Transverse colon (tissue), 4 donors: ENCODE measurements at places on chromosomes 3 and 15. TPM values are rescaled to one million over a fixed set of nuclear protein-coding genes. Genes with fewer than 3 reads are reported as not detected.
A peak's percentile ranks its signal among the peaks of the same experiment; 100 is the strongest.

The RBP2 gene
- total RNA-seq: 3.4 TPM

The ACTRT3 gene
- 2.1 TPM for total RNA-seq

The SLC28A2 gene
- total RNA-seq: 2.5 TPM

DNA sequence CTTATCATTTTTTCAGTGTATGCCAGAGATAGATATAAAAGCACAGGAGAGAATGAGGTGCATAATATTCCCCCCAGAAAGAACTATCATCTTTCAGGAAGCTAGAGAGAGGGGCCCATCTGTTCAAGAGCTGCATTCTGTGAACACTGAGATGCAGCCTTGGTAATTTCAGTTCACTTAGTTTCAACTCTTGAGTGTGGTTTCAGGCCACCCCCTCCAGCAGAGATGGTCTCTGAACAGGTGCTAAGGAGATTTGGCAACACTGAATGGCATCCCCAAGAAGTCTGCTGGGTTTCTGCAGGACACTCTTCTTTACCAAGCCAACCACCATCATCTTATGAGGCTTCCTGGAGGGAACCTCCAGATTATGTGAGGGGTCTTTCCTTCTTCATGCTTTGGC, 30.4 kb upstream of the LIMD1 start:
- DNase-seq: no peak

DNA sequence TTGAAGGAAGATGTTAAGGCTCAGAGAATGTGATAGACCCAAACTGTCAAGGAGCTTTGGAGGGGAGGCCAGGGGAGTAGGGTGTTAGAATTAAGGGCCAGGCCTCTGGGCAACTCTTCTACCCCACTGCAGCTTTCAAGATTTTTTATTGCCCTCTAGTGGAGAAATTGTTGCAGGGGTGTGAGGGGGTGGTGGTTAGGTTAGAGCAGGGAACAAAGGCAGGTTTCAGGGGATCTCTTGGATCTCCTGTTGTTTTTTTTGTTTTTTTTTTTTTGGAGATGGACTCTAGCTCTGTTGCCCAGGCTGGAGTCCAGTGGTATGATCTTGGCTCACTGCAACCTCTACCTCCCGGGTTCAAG, 1.4 kb upstream of the SEC13 start:
- no peak for DNase-seq

- no peak for DNase-seq
These were observed 137.1 kb upstream of the TMC3 start for GRCh38 chr15:81511138-81511537.

- DNase-seq: peak; percentile 73
These were observed 3.3 kb upstream of the RBSN start for GRCh38 chr3:15102256-15102655.

GRCh38 chr15:96345560-96346399, 15.3 kb downstream of the NR2F2 start:
- no peak for DNase-seq

DNA sequence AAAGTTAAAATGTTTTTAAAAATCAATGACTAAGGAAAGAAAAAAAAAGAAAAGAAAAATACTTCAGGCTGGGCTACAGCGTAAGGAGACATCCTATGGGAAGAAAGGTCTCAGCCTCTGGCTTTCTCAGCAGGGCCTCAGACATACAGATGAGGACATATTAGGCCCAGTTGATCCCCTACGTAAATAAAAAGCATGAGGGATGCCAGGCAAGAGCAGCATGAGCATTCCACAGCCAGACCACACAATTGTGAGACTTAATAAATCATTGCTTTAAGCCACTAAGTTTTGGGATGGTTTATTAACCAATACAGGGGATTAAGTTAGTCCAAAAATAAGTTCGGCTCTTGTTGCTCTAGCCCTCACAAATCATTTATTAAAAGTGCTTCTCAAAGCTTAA, 394.1 kb upstream of the NECTIN3 start:
- DNase-seq: no peak
